Cardiac muscle cell (in vitro differentiated cells and primary cell): ENCODE measurements at places on chromosomes 11 and 22. TPM values are rescaled to one million over a fixed set of nuclear protein-coding genes. Genes with fewer than 3 reads are reported as not detected.
A peak's percentile ranks its signal among the peaks of the same experiment; 100 is the strongest.

GRCh38 chr11:59273373-59273841 lies 60.7 kb upstream of the MPEG1 start:
- H3K4me1 ChIP-seq, result no peaks in the 10 kb centered on the region
- no peak overlapping the region for H3K4me3 ChIP-seq
- H3K27me3 ChIP-seq, result no peaks in the 10 kb centered on the region
- H3K36me3 ChIP-seq, result no peaks in the 10 kb centered on the region

GRCh38 chr11:118641397-118642019 lies 34.1 kb downstream of the PHLDB1 start:
- H3K4me1 ChIP-seq, result no peaks in the 10 kb centered on the region
- DNase-seq, result no peak
- H3K27ac ChIP-seq, result no peak overlapping the region

DNA sequence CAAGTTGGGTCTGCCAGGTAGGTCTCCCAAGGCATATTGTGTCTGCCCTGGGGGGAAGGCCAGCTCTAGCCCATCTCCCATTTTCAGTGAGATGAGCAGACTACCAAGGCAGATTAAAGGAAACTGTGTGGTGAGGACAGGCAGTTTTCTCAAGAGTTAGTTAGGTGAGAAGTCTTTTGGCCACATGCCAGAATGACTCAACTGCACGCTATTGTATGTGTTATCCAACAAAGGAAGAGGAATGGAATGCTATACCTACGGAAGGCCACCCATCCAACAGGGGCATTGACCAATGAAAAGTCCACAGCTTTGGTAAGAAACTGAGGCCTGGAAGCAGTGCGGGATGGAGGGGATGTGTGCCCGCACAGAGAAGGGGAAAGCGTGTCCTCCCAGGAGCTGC lies 941.7 kb downstream of the NTM start:
- no peaks in the 10 kb centered on the region for H3K27me3 ChIP-seq
- DNase-seq, result no peak
- H3K27ac ChIP-seq, result no peak overlapping the region

DNA sequence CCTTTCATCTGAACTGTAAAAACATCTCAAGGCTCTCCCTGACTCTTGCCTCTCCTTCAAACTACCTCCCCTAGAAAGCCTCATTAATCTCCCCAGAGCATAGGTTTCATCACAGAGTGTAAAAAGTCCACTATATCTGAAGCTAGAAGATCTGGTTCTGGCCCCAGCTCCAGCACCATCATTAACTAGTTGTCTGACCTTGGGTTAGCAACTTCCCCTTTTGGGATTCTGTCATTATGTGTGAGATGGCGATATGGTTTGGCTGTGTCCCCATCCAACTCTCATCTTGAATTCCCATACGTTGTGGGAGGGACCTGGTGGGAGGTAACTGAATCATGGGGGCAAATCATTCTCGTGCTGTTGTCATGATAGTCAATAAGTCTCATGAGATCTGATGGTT lies 97.3 kb downstream of the KCNC1 start:
- H3K4me3 ChIP-seq, result no peak overlapping the region
- DNase-seq, result no peak
- H3K27ac ChIP-seq, result no peak overlapping the region
- no peaks in the 10 kb centered on the region for H3K36me3 ChIP-seq
- H3K4me1 ChIP-seq, result no peaks in the 10 kb centered on the region

GRCh38 chr11:19838994-19839768 lies 126.5 kb downstream of the NAV2 start:
- peaks cover 2% of the 10 kb centered on the region for H3K27me3 ChIP-seq
- no peak overlapping the region for H3K27ac ChIP-seq
- no peaks in the 10 kb centered on the region for H3K4me1 ChIP-seq
- no peak for DNase-seq
- H3K36me3 ChIP-seq, result no peaks in the 10 kb centered on the region
- no peak overlapping the region for H3K4me3 ChIP-seq

DNA sequence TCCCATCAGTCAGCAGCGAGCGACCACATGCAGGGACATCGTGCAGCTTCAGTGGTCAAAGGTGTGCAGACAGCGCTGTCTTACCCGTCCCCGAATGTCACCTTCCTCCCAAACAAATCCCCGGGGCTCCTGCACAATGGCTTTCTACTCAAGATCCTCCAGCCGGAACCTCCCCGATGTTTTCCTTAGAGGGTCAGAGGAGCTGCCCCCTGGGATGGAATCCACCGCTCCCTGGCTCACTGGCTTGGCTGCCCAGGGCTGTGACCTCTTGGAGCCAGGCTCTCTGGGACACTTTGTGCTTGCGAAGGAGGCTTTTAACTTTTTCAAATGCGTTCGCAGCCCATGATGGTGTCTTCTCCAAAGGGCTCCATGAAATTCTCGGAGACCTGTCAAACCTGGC lies 17.3 kb upstream of the FGF19 start:
- DNase-seq, result no peak
- H3K36me3 ChIP-seq, result no peaks in the 10 kb centered on the region
- no peak overlapping the region for H3K4me3 ChIP-seq
- H3K27ac ChIP-seq, result no peak overlapping the region
- H3K4me1 ChIP-seq, result no peaks in the 10 kb centered on the region

GRCh38 chr11:64715756-64716472 lies 7.1 kb downstream of the NRXN2 start:
- peaks cover 99% of the 10 kb centered on the region for H3K27me3 ChIP-seq
- no peak for DNase-seq
- H3K27ac ChIP-seq, result no peak overlapping the region
- H3K4me1 ChIP-seq, result peaks cover 2% of the 10 kb centered on the region
- no peak overlapping the region for H3K4me3 ChIP-seq

DNA sequence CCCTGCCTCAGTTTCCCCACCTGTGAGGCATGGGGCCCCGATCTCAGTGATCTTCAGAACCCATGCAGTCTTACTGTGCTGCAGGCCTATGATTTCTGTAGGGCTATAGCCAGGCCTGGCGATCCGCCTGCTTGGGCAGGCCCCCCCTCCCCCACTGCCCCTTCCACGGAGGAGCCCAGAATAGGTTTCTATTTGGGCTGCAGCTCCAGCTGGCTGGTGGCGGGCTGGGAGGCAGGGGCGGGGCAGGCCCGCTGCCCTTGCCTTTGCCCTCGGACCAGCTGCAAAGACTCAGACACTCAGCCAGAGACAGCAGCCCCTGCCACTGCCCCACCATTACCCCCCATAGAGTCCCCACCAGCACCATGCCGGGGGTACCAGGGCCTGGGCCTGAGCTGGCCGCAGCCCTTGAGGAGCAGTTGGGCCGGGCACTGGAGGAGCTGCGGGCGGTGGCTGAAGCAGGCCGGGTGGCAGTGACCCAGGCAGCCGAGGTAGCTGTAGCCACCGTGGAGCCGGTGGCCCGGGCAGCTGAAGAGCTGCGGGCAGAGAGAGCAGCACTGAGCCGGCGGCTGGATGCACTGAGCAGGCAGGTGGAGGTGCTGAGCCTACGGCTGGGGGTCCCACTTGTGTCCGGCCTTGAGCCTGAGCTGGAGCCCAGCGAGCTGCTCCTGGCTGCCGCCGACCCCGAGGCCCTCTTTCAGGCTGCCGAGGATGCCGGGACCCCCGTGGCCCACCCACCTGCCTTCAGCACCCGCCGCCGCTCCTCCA lies 12.2 kb downstream of the SMTN start:
- no peaks in the 10 kb centered on the region for H3K36me3 ChIP-seq
- peaks cover 10% of the 10 kb centered on the region for H3K4me1 ChIP-seq
- no peak overlapping the region for H3K4me3 ChIP-seq
- no peak overlapping the region for H3K27ac ChIP-seq
- DNase-seq, result peak; percentile 76

DNA sequence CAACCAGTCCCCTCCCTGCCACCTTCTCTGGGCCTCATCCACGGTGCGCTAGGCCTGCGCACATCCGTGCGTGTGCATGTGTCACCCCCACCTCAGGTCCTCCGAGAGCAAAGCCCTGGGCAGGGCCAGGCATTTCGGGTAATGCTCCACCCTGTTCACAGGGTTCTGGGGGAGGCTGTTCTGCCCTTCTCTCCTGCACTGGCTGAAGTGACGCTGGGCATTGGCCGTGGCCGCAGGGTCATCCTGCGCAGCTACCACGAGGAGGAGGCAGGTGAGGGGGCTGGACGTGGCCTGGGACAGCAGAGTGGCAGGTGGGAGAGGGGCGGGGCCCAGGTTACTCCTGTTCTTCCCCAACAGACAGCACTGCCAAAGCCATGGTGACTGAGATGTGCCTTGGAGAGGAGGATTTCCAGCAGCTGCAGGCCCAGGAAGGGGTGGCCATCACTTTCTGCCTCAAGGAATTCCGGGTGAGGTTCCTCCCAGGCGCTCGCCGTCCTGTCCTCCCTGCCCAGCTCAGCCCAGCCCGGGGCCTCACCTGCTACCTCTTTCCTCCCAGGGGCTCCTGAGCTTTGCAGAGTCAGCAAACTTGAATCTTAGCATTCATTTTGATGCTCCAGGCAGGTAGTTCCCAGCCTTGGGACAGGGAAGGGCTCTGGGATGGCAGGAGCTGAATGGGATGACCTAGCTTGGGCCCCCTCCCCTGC lies 3.9 kb downstream of the RAD9A start:
- peaks cover 20% of the 10 kb centered on the region for H3K36me3 ChIP-seq
- peaks cover 8% of the 10 kb centered on the region for H3K4me1 ChIP-seq
- no peak overlapping the region for H3K4me3 ChIP-seq

GRCh38 chr22:37420686-37421467 lies 6.4 kb downstream of the ELFN2 start:
- H3K36me3 ChIP-seq, result no peaks in the 10 kb centered on the region
- no peak overlapping the region for H3K27ac ChIP-seq
- DNase-seq, result no peak
- H3K4me3 ChIP-seq, result no peak overlapping the region
- peaks cover 83% of the 10 kb centered on the region for H3K27me3 ChIP-seq
- no peaks in the 10 kb centered on the region for H3K4me1 ChIP-seq

DNA sequence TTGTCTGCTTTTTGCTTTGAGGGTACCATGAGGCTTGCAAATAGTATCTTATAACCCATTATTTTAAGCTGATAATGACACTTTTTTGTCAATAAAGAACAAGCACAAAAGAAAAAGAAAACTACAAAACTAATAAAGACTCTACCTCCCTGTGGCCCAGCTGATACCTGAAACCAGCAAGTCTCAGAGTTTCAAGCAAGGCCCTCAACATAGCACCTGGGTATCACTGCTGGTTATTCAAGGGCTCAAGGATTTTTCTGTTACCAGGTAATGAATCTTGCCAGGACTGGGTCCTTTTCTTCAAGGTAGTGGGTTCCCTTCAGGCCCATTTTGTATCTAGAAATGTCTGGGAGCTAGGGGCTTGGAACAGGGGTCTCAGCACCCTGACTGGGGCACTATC lies 281.6 kb upstream of the C11orf87 start:
- no peaks in the 10 kb centered on the region for H3K4me1 ChIP-seq
- H3K27me3 ChIP-seq, result no peaks in the 10 kb centered on the region
- H3K27ac ChIP-seq, result no peak overlapping the region
- no peaks in the 10 kb centered on the region for H3K36me3 ChIP-seq
- DNase-seq, result no peak

GRCh38 chr22:39623603-39624500 lies 53.3 kb downstream of the CACNA1I start:
- no peak overlapping the region for H3K4me3 ChIP-seq
- DNase-seq, result no peak
- H3K27me3 ChIP-seq, result no peaks in the 10 kb centered on the region
- no peaks in the 10 kb centered on the region for H3K4me1 ChIP-seq
- no peaks in the 10 kb centered on the region for H3K36me3 ChIP-seq
- H3K27ac ChIP-seq, result no peak overlapping the region

DNA sequence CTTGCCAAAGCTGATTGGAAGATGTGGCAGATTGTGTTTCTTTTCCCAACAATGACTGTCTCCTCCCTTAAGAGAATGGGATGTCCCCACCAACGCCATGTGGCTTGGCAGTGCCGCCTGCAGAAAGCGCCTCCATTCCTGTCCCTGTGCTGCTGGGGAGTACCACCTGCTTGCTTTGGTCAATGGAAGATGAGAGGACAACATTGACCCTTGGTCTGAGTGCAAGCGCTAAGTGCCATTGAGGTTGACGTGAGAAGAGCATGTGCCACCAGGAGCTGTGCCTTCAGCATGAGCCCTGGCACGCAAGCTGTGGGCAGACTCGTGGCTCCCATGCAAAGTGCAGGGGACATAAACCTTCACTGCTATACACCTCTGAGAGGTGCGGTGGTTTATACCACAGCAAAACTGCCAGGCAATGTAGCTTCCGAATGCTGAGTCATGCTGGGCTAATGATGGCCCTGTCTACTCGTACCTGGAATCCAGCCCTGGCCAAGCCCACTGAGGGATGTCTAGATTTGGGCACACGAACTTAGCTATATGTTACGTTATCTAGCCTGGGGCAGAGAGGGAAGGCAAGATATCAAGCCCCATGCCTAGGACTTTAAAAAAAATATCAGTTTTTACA lies 41.9 kb downstream of the MYEOV start:
- no peaks in the 10 kb centered on the region for H3K4me1 ChIP-seq
- DNase-seq, result no peak
- H3K27ac ChIP-seq, result no peak overlapping the region
- H3K4me3 ChIP-seq, result no peak overlapping the region
- no peaks in the 10 kb centered on the region for H3K36me3 ChIP-seq

GRCh38 chr11:58525037-58525614 lies 17.2 kb upstream of the OR5B21 start:
- H3K27me3 ChIP-seq, result peaks cover 7% of the 10 kb centered on the region
- H3K4me3 ChIP-seq, result no peak overlapping the region
- no peak overlapping the region for H3K27ac ChIP-seq
- no peaks in the 10 kb centered on the region for H3K36me3 ChIP-seq
- H3K4me1 ChIP-seq, result no peaks in the 10 kb centered on the region
- DNase-seq, result no peak

DNA sequence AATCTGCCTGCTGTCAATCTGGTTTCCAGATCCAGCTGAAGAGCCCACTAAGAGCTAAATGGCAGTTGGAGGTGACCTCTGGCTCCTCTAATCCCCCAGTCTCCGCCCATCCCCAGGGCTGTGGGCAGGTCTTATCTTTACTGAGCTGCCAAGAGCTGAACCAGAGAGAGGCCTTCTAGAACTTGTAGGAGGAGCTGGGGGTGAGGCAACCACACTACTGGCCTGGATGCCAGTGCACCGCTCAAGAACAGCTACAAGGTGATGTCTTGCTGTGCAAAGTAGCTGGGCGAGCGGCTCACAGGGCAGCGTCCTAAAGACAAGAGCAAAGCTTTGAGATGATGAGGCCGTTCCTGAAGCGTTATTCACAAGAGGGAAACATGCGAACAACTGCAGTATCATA lies 374.6 kb downstream of the CTTN start:
- H3K27me3 ChIP-seq, result no peaks in the 10 kb centered on the region
- H3K27ac ChIP-seq, result no peak overlapping the region
- H3K4me3 ChIP-seq, result no peak overlapping the region
- H3K4me1 ChIP-seq, result peaks cover 4% of the 10 kb centered on the region
- H3K36me3 ChIP-seq, result no peaks in the 10 kb centered on the region
- DNase-seq, result peak; percentile 76

GRCh38 chr11:27174672-27175210 lies 134.1 kb downstream of the BBOX1 start:
- no peaks in the 10 kb centered on the region for H3K4me1 ChIP-seq
- H3K4me3 ChIP-seq, result no peak overlapping the region
- H3K36me3 ChIP-seq, result no peaks in the 10 kb centered on the region
- H3K27ac ChIP-seq, result no peak overlapping the region
- no peak for DNase-seq

CNIH2 gene
- 2.1 and 2.7 TPM in 2 replicates for total RNA-seq

OR52A1 gene
- not detected in 2 replicates for total RNA-seq

TCN2 gene
- 6.1 and 6.6 TPM in 2 replicates for total RNA-seq

OR8A1 gene
- total RNA-seq, result not detected in 2 replicates

UBASH3B gene
- 0.32 and 2.7 TPM in 2 replicates for total RNA-seq

DNAJB13 gene
- total RNA-seq, result 0.24 and 0.28 TPM in 2 replicates

HTR3B gene
- total RNA-seq, result not detected in 2 replicates
